NCI-H226 (cell line): ENCODE measurements at places on chromosomes 4 and X.
A peak's percentile ranks its signal among the peaks of the same experiment; 100 is the strongest.

- DNase-seq: no peak
Measured at GRCh38 chr4:5943561-5943960, 50.7 kb upstream of the CRMP1 start.

DNA sequence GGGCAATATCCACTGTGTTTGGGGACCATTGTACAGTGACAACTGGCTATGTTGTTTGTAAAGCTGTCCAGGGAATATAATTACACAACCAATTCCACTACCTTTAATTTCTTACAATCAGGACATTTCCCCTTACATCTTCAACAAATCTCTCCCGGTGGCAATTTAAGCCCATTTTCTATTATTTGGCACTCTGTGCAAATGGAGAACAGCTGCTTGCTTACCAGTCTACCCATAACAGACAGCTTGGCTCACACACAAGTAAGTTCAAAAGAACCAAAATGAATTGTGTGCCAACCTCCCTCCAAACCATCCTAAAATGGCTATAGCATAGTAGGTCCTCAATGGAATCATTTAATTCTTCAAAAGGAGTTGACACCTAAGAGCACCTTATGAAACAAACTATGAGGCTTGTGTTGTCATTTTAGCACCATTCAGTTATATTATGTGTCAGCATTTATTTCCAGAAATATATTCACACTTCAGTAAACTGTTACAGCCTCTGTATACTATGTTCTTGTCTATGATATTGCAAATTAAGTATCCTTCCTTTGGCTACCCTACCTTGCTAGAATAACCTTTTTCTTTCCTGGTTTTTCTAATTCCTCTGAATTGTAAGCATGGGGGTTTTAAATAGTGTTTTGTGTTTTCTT, 18.4 kb downstream of the GABRA4 start:
- DNase-seq: no peak

DNA sequence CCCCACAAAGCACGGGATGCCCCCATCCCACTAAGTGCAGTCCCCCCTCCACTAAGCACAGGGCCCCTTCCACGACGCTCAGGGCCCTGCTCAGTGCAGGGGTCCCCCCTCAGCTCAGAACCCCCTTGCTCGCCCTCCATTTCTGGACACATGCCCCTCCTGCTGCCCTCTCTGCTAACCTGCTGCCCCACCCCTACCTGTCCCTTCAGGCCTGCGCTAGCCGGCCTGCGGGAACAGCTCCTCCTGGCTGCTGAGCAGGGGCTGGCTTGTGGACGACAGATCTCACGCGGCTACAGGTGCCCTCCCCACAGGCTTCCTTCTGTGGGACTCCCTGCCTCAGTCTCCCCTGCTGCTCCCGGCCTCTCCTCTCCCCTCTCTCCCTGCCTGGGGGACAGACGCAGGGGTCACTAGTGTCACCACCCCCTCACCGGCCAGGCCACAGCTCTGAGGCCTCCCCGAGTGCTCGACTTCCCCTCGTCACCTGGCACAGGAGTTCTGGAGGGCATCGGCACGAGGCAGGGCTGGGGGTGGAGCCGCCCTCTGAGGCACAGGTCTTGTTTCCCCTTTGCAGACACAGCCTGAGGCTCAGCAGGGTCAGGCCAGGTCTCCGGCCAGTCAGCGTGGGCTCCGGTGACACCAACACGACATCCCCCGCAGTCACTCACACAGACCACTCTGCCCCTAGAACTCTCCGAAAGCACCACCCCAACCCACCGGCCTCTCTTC, 21.6 kb downstream of the GAK start:
- DNase-seq: no peak

GRCh38 chr4:41791557-41791956, 43.0 kb upstream of the PHOX2B start:
- DNase-seq: no peak

GRCh38 chrX:119654112-119654531, 38.8 kb downstream of the SEPTIN6 start:
- DNase-seq: no peak

DNA sequence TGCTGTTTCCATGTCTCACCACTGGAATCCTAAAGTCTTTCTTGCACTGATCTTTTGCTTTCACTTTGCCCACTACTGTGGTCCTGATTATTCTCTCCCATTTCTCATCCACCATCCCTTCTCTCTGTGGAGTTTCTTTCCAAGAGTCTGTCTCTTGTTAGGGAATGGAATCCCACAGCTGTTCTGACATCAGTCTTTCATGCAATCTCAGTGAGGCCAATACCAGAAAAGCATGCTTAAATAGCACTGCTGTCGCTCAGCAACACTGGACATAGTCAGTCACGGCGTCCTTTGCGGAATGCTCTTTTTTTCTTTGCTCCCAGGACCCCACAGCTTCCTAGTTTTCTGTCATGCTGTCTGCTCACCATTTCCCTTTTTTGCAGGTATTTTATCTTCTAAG, 20.1 kb downstream of the SLITRK4 start:
- no peak for DNase-seq

DNA sequence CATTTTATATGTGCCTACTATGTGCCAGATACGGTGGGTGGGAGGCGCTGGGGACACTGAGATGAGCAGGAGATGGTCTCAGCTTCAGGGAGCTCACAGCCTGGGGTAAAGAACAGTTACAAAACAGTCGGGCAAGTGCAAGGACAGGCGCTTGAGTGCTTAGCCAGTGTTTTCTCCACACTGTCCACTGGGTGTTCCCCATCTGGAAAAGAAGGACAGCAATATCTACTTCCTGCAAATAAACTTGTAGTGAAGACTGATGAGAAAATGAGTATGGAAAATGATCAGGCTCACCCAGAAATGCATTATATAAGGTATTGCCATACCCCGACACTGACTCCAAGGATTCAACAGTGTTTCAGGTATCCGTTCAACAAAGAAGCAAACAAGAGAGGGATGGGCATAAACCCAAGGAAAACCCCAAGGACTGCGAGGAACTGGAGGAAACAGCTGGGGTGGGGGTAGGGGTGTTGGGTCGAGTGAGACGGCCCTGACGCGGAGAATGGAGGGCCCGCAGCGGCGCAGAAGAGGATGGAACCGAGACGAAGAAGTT, 835 bp downstream of the TMEM185A start:
- DNase-seq: no peak

- peak; percentile 12 for DNase-seq
Measured at GRCh38 chrX:46376246-46376885, 168.9 kb downstream of the ZNF674 start.

GRCh38 chr4:93478805-93479204, 349.7 kb upstream of the ATOH1 start:
- no peak for DNase-seq

DNA sequence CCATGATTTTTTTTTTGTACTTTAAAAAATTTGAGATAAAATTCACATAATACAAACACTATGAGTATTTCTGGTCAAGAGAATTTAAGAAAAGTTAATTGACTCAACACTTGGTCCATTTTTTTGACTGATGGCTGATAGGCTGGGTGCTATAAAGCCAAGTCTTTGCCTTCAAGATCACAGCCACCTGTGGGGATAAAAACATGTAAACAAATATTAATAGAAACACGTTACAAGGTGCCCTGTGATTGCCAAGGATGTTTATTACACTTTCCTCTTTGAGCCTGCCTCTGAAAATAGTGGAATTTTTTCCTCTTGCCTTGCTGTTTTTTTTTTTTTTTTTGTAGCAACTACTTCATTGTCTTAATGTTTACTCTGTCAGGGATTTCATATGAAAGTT, 63.3 kb downstream of the FHIP1A start:
- no peak for DNase-seq

DNA sequence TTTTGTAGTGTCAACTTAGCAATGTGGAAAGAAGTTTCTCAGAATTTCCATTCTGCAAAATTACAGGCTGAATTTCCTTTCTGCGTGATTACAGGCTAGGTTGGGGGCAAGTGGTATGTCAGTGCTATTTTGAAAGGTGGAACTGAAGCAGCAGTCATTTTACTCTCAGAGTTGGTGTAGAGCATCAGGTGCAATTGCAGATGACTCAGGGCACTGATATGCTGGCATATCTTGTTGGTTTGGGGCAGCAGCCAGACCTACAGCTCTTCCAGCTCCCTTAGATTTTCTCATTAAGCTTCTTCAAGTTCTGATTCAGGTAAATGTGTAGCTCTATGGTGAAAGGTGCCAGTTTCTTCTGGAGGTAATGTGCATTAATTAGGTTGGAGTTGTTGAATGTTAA, 930.7 kb upstream of the PCDH10 start:
- peak; percentile 57 for DNase-seq

DNA sequence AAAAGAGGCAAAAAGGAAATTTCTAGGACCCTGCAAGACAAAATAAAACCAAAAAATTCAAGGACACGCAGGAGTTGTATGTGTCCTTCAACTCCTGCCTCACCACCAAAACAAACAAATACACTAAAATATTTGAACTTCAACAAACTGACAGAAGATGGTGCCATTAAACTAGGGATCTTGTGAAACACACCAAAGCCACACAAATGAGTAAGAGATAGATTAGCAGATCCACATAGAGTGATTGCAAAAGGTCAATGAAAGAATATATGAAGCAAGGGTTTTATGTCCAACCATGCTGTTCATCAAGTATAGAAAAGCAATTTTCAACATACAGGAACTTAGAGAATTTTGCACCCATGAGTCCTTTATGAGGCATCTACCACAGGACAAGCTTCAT, 40.1 kb upstream of the SCML1 start:
- no peak for DNase-seq

GRCh38 chr4:152099981-152100378, 339.2 kb upstream of the GATB start:
- DNase-seq: no peak
